ENCODE measurements at places on chromosomes 6 and 20. TPM values are rescaled to one million over a fixed set of nuclear protein-coding genes. Genes with fewer than 3 reads are reported as not detected.

The BTN1A1 gene
- total RNA-seq = not detected

The NFKBIE gene
- 8.2 TPM for total RNA-seq

The MAS1 gene
- total RNA-seq = 0.82 TPM

The CCM2L gene
- 2.9 TPM for total RNA-seq

The ERVFRD-1 gene
- not detected for total RNA-seq

The ACSS1 gene
- total RNA-seq = 3.7 TPM

The PROCR gene
- total RNA-seq = 4.9 TPM

The TRMT6 gene
- total RNA-seq = 7.3 TPM

The ATP9A gene
- total RNA-seq = 242 TPM

The ID4 gene
- total RNA-seq = 123 TPM

The AGER gene
- 0.82 TPM for total RNA-seq

The LRP11 gene
- total RNA-seq = 30.6 TPM

The CNKSR3 gene
- 4.1 TPM for total RNA-seq
